Smooth muscle cell of the brain vasculature (primary cell): ENCODE measurements at places on chromosomes 2 and 18.
A peak's percentile ranks its signal among the peaks of the same experiment; 100 is the strongest.

DNA sequence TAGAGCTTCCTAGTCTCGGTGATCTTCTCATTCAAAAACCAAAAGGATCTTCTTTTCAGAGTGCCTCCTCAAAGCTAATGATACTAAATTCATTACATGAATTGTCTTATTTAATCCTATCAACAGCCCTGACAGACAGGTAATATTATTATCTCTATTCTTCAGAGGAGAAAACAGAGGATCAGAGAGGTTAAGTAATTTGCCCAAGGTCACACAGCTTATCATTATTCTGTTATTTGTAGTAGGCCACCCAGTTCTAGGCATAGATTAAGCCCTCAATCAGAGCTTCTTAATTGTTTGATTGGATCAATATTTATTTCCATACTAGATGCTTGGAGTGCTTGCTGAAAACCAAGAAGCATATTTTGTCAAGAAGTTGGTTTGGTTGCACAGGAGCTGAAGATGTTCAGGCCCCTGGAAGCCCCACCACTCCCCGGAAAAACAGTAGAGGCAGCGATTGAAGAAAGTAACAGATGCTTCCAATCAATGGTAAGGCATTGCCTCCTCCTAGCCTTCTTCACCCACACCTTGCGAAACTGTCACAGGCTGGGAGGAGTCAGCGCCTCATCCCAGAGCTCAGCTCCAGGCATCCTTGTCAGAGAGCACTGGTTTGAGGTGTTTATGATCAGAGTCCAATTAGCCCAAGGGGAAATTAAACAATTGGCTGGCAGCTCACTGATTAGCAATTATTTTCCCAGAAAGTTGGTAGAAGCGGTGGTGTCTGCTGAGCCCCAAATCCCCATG is 487.2 kb downstream of the BCL11A start:
- no peak for DNase-seq

- DNase-seq = no peak
Measured at GRCh38 chr2:218327451-218328210, 29.0 kb upstream of the CATIP start.

- DNase-seq = no peak
Measured at GRCh38 chr2:69946351-69947324, 14.8 kb downstream of the ASPRV1 start.

DNA sequence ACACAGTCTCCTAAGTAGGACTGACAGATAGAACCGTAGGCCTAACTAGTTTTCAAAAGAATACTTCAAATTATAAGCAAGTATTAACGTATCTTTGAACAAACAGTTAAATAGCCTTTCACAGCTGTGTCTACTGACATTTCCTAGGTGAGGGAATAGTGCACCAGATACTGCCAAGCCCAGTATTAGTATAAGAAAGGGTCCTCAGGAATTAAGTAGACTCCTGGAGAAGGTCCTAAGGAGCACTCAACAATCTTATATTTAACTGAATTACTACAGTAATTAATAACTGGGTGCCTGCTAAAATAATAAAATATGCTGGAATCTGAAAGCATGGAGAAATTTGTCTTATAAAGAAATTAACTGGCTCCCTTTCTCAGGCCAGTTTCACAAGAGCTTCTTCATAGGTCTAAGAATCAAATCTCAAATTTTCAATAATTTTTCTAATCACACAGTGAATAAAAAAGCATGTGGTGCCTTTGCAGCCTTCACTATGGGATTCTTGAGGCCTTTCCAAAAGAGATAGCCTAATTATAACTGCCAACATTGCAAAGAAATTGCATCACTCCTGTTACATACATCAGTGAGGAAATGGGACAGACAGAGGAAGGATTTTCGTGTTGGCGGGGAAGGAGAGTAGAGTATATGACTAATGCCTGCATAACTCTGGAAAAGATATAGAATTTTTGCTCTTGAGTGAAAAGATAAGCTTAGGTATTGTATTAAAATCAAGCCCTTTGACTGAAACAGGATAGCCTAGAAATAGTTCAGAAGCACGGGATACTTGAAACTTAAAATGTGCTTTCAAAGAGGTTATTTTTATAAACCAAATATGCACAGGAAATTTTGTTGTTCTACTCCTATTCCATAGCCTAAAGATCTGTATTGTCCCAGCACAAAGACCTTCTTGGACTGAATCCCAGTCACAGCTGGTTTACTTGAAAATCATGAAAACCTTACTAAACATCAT is 228.6 kb upstream of the STK17B start:
- DNase-seq = peak; percentile 46

DNA sequence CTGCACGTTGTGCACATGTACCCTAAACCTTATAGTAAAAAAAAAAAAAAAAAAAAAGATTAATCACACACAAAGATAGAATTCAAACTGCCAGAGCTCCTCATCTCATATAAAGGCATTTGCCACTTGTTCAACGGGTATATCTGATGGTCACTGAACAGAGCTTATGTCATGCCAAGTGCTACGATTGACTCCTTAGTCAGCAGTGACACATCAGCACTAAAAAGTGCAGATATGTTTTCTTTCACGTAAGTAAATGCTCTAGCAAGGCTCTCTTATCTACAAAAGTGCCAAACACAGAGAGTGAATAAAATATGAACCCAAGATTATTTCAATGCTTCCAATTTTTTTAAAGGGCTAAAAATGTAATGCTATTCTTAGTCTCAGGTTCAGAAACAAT is 1.1 kb downstream of the LMAN1 start:
- DNase-seq = no peak

DNA sequence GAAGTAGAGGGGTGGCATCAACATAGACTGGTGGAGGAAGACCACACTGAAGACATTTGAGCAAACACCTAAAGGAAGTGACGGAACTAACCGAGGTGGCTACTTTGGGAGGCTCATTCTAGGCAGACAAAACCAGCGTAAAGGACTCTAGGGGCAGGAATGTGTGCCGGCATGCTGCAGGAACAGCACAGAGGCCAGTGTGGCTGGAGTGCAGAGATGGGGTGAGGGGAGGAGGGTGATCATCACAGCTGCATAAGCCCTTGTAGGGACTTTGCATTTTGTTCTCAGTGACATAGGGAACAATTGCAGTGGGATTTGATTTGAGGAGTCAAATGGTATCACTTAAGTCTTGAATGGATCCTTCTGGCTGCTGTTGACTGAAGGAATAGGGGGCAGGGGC is 253.5 kb downstream of the NCKAP5 start:
- DNase-seq = no peak

DNA sequence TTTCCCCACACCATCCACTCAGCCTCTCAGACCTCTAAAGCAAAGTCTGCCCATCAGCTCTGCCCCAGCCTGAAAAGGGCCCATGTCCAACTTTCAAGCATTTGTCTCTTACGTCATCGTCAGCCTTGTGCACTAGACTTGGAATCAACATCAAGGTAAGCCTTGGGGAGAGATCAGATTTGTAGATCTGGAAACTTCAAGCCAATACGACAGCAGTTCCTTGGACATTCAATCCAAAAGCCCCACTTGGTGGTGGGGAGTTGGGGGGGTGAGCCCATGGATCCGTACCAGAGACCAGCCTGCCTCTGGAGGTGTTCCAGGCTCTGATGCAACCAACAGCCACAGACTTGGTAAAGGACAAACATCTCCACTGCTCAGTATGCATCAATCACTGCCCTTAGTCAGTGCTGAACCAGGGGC is 206.8 kb upstream of the MEIS1 start:
- no peak for DNase-seq

GRCh38 chr2:64652231-64653108 is 1.2 kb downstream of the SERTAD2 start:
- no peak for DNase-seq

DNA sequence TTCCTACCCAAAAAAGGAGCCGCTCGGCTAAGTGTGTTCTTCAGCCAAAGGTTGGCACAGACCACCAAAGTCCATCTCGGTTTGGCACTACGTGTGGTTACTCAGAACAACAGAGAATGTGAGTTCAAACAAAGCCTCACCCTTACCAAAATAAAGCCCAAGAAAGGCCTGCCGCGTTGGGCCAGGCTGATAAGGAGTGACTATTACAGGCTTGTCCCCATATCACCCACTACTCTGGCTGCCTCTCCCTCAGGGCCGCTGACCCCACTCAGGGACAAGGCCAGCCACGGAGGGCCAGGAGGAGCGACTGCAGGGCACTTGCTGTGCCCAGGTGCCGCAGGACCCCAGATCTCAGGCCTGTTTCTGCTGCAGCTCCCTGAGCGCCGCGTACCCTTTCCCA is 13.8 kb downstream of the HS1BP3 start:
- DNase-seq = no peak

- DNase-seq = no peak
Measured at GRCh38 chr2:156522864-156523440, 86.8 kb downstream of the GPD2 start.

DNA sequence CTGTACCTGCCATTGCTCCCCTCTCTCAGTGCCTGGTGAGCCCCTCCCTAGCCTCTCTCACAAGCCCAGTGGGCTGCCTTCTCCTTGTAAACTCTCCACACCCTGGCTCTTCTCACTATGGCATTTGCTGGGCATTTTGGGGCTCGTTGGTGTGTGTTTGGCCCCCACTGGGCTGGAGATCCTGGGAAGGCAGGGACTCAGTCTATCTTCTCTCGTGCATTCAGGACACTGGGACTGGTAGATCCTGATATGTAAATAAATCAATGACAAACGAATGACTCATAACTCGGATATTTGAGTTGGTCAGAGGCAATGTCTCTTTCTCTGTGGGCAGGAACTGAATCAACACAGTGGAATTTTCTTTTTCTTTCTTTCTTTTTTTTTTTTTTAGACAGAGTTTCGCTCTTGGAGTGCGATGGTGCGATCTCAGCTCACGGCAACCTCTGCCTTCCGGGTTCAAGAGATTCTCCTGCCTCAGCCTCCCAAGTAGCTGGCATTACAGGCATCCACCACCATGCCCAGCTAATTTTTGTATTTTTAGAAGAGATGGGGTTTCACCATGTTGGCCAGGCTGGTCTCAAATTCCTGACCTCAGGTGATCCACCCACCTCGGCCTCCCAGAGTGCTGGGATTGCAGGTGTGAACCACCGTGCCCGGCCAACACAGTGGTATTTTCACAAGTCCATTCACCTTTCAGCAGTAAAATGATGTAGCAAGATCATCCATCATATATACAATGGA is 144.6 kb upstream of the SPRED2 start:
- peak; percentile 62 for DNase-seq

DNA sequence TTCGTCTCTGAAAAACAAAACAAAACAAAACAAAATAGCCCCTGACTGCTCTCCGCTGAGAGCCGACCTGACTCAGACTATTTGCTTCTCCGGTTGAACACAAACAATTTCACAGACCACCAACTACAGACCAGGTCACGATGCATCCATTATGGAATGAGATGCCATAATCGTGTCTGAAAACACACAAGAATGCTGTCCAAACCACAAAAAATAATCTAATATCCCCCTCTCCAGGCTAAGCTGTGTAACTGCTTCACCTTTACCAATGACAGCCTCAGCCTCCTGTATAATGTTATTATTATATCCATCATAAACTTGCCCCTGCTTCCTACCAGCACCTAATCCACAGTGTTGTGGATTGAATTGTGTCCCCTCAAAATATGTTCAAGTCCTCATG is 114.7 kb downstream of the DNAH6 start:
- DNase-seq = peak; percentile 1

GRCh38 chr2:11498543-11499034 is 32.6 kb upstream of the E2F6 start:
- DNase-seq = no peak

DNA sequence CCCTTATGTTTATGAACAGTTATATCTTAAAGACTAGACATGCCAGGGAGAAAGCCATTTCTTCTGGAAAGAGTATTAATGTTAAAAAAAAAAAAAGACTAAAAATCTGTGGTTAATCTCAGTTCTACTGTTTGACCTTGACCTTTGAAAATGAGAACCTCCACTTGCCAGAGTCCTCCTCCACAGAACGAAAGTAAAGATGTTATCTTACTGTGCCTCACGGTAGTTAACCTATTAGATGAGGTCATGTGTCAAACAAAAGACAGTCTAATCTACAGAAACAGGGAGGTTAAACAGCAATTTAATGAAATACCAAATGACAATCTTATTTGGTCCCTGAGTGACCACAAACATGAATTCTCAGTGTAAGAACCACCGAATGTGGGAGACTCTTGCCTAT is 51.2 kb downstream of the SLC14A2 start:
- no peak for DNase-seq

DNA sequence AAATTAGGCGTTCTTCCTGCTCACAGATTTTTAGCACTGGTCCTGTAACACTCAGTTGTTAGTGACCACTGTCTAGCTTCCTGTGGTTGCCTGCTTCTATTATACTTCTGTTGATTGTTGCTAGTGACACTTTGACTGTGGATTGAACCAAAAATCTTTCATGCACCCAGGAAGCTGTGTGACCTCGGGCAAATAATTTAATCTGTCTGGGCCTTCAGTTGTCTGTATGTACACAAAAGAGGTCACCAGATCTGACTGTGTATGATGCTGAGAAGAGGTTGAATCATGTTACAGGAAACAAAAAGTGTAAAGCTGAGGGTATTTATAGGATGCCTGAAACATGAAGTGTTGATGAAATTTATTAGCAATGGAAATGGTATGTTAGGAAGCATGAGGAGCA is 12.7 kb downstream of the ICOS start:
- no peak for DNase-seq

GRCh38 chr2:142601794-142602193 is 275.7 kb upstream of the KYNU start:
- no peak for DNase-seq

DNA sequence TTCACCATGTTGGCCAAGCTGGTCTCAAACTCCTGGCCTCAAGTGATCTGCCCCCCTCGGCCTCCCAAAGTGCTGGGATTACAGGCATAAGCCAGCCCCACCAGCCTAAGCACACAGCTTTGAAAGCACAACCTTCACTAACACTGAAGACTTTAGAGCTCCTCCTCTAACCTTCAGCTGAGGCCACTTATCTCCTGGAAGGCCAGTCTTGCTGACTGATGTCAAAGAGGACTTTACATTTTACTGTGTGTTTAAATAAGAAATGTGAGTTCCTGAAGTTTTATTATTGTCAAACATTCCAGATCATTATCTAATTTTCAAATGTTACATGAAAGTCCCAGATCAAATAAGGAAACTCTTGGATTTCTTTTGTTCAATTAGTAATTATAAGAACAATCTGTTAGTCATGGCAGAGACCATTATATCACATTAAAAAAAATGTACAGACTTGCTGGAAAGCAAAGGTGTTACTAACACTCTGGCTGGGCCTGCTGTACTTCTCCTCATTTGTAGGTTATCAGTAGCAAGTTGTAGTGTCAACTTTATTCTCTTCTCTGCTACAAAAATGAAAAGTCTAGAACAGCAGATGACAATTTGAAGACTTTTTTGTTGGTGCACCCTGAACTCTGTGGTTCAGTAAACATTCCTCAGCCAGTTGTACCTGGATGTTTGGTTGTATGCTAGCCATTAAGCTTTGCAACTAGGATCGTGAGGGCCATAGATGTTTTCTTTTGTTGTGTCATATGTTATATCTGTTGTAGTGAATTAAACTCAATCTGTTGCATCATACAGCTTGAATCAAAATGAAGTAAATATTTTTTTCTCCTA is 80.0 kb downstream of the AOX1 start:
- DNase-seq = no peak
